ENCODE measurements at places on chromosomes 11 and 22. TPM values are rescaled to one million over a fixed set of nuclear protein-coding genes. Genes with fewer than 3 reads are reported as not detected.

- no peaks in the 10 kb centered on the region for H3K36me3 ChIP-seq
- DNase-seq: no peak
- H3K27ac ChIP-seq: no peak overlapping the region
Measured at GRCh38 chr11:133015457-133015856, 516.8 kb downstream of the OPCML start.

The DEFB131B gene
- not detected for total RNA-seq

DNA sequence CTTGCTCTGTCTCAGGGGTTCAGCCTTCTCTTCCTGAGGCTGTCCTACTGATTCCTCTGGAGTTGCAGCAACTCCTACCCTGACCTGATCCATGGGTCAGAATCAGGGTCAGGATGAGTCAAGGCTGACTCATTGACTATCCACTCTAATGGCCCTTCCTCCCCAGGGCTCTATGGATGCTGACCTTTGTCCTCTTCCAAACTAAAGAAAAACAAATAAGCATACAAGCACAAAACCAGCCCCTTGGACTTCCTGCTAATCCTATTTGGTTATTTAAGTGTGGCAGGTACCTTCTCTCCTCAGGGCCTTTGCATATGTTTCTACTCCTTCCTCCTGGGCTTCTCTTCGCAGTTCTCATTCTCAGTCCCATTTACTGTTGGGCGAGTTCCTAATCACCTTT is 204.5 kb upstream of the NAV2 start:
- H3K4me1 ChIP-seq: peaks cover 45% of the 10 kb centered on the region
- no peak overlapping the region for H3K27ac ChIP-seq
- H3K4me3 ChIP-seq: no peak overlapping the region
- no peaks in the 10 kb centered on the region for H3K36me3 ChIP-seq
- peaks cover 10% of the 10 kb centered on the region for H3K27me3 ChIP-seq

The F2 gene
- total RNA-seq: 0.29 TPM

- no peaks in the 10 kb centered on the region for H3K4me1 ChIP-seq
- H3K27ac ChIP-seq: no peak overlapping the region
- no peak for DNase-seq
- H3K27me3 ChIP-seq: no peaks in the 10 kb centered on the region
Measured at GRCh38 chr11:34827228-34827627, 89.0 kb downstream of the APIP start.

GRCh38 chr22:39437791-39438704 is 18.8 kb upstream of the MGAT3 start:
- H3K27me3 ChIP-seq: peaks cover 4% of the 10 kb centered on the region
- no peak overlapping the region for H3K27ac ChIP-seq
- H3K4me1 ChIP-seq: no peaks in the 10 kb centered on the region
- no peaks in the 10 kb centered on the region for H3K36me3 ChIP-seq
- no peak overlapping the region for H3K4me3 ChIP-seq

DNA sequence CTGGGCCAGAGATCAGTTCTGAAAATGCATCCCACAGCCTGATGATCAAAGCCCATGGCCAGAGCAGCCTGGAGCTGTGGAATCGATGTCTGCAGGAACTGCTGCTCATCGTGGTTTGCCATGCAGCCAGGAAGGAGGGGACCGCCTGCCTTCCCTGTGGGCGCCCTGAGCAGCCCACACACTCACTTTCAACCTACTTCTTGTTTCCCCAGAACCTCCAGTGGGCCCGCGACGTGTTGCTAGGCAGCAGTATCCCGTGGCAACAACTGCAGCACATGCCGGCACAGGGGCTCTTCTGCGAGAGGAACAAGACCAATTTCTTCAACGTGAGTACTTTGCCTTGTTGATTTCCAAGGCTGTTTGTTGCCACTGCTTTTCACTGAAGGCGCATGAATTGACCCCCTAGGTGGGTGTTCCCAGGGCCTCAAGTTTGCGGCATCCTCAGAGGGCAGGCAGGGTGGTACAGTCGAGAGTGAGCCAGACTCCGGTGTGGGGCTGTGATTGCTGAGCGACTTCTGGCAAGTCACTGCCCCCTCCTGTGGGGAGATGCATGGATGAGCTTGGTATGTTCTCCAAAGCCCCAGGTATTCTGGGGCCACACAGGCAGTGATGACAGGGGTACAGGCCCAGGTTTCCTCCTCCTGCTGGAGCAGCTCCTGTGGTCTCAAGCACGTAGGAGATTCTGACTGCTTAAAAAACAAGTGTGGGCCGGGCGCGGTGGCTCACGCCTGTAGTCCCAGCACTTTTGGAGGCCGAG is 47.0 kb upstream of the SUSD2 start:
- no peak overlapping the region for H3K27ac ChIP-seq
- peak; percentile 62 for DNase-seq
- H3K4me3 ChIP-seq: no peak overlapping the region

The FAM180B gene
- total RNA-seq: not detected

The SLC17A6 gene
- 170 TPM for total RNA-seq

The C11orf87 gene
- 0.27 TPM for total RNA-seq

DNA sequence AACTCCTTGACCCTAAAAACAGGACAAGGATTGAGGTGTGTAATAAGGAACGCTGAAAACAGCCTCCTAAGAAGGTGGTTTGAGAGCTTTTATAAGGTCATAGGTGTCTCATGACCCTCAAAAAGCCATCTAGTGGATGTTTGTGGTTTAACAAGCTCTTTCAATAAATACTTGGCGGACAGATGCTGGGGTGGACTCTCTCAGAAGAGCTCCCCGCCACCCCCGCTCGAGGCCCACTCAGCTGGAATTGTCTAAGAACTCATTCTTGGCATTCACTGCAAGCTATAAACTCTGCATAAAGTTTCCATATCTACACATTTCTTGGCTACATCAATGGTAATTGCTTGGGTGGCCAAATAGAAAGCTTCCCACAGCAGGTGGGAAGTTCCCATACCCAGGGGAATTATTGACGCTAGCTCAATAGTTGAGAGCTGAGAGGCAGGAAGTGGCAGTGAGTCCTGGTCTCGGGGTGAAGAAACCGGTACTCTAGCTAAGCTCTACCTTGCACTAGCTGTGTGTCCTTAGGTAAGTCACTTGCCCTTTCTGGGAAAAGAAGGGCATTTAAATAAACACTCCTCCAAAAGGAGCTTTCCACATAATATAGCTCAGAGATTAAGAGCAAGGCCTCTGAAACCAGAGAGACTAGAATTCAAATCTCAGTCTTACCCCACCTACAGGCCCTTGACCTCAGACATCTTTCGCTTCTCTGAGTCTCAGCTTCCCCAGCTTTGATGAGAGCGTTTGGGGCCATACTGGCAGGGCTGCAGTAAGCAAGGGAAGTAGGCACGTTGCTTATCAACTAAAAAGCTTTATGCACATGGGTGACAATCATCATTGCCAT is 6.4 kb downstream of the MS4A15 start:
- DNase-seq: no peak
- H3K36me3 ChIP-seq: no peaks in the 10 kb centered on the region
- H3K27me3 ChIP-seq: peaks cover 3% of the 10 kb centered on the region
- no peak overlapping the region for H3K27ac ChIP-seq
- H3K4me1 ChIP-seq: no peaks in the 10 kb centered on the region

GRCh38 chr22:26234296-26234695 is 65.0 kb downstream of the SEZ6L start:
- H3K27me3 ChIP-seq: peaks cover 5% of the 10 kb centered on the region
- no peak overlapping the region for H3K27ac ChIP-seq
- DNase-seq: no peak
- H3K4me1 ChIP-seq: no peaks in the 10 kb centered on the region

DNA sequence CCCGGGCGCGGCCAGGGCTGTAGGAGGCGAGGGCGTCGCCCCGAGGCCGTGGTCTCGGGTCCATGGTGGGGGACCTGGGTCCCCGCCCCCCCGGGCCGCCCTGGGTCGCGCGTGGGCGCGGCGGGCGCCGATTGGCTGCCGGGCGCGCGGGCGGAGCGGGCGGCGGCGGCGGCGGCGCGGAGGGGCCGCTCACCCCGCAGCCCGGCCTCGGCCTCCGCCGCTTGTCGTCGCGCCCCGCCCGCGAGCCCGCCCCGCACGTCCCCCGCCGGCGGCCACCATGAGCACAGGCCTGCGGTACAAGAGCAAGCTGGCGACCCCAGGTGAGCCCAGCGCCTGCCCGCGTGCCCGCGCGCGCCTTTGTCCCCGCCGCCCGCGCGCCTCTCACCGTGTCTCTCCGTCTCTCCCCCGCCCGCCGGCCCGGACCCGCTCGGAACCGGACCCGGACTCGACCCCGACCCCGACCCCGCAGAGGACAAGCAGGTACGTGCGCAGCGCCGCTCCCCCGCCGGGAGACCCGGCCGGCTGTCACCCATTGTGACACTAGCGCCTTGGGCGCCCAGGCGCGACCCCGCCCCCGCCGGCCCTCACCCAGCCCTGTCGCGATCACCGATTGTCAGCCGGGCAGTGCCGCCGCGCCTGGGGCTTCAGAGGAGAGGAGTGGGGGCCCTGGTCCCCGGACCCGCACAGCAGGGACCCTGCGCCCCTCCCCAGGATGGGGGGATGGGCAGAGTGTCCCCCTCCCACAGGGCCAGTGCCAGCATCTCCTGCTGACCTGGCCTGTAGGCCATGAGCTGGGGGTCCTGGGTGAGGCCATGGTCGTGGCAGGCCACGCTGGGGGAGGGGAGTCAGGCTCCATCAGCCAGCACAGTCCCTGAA is at the start of gene SEPTIN5:
TSS of gene SEPTIN5 (plus strand) at position 192 of the 876 bp plus-strand sequence. CDS start at position 278, 86 bp downstream.
- peaks cover 20% of the 10 kb centered on the region for H3K27me3 ChIP-seq
- H3K27ac ChIP-seq: peak within 1 kb of the TSS; percentile 59
- no peaks in the 10 kb centered on the region for H3K36me3 ChIP-seq
- H3K4me1 ChIP-seq: peaks cover 7% of the 10 kb centered on the region
- peak within 1 kb of the TSS; percentile 76 for H3K4me3 ChIP-seq
- DNase-seq: peak; percentile 66

The INCENP gene
- total RNA-seq: 48.0 TPM

- peaks cover 11% of the 10 kb centered on the region for H3K4me1 ChIP-seq
- peak within 1 kb of the TSS; percentile 96 for H3K4me3 ChIP-seq
- peaks cover 18% of the 10 kb centered on the region for H3K36me3 ChIP-seq
- DNase-seq: peak; percentile 80
- H3K27me3 ChIP-seq: peaks cover 10% of the 10 kb centered on the region
- no peak within 1 kb of the TSS for H3K27ac ChIP-seq
Measured at GRCh38 chr11:134331354-134332188, at the start of gene GLB1L2. TSS of gene GLB1L2 (plus strand) at chr11:134331988. CDS start at chr11:134332062, 74 bp downstream.

- H3K4me1 ChIP-seq: peaks cover 22% of the 10 kb centered on the region
- no peaks in the 10 kb centered on the region for H3K36me3 ChIP-seq
- H3K27ac ChIP-seq: peak overlapping the region; percentile 66
- H3K4me3 ChIP-seq: peak overlapping the region; percentile 25
- no peak for DNase-seq
- peaks cover 3% of the 10 kb centered on the region for H3K27me3 ChIP-seq
Measured at GRCh38 chr11:64062185-64063039, 26.7 kb downstream of the FLRT1 start.

GRCh38 chr11:66450560-66450959 is 11.9 kb upstream of the MRPL11 start:
- H3K4me1 ChIP-seq: peaks cover 8% of the 10 kb centered on the region
- no peak overlapping the region for H3K27ac ChIP-seq
- no peak overlapping the region for H3K4me3 ChIP-seq

The NAALADL1 gene
- total RNA-seq: 1.6 TPM

The RTN4R gene
- total RNA-seq: 38.3 TPM

DNA sequence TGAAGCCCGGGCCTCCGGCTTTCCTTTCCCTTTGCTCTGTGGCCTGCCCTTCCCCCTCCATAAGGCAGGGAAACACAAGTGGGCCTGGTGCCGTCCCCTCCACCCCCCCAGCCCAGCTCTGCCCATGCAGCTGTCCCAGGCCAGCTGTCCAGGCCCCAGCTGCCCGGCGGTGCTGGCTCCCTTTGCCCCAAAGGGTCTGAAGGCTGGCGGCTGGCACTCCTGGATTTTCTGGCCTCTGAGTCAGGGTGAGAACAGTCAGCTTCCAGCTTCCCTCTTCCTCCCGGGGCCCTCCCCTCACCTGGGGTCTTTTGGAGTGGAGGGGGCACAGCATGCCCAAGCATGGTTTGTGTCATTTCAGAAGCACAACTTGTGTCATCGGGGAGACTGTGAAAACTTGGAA is 27.8 kb downstream of the CD82 start:
- H3K36me3 ChIP-seq: no peaks in the 10 kb centered on the region
- peaks cover 40% of the 10 kb centered on the region for H3K4me1 ChIP-seq
- no peak overlapping the region for H3K27ac ChIP-seq
- DNase-seq: no peak
- peaks cover 4% of the 10 kb centered on the region for H3K27me3 ChIP-seq
- H3K4me3 ChIP-seq: peak overlapping the region; percentile 46

DNA sequence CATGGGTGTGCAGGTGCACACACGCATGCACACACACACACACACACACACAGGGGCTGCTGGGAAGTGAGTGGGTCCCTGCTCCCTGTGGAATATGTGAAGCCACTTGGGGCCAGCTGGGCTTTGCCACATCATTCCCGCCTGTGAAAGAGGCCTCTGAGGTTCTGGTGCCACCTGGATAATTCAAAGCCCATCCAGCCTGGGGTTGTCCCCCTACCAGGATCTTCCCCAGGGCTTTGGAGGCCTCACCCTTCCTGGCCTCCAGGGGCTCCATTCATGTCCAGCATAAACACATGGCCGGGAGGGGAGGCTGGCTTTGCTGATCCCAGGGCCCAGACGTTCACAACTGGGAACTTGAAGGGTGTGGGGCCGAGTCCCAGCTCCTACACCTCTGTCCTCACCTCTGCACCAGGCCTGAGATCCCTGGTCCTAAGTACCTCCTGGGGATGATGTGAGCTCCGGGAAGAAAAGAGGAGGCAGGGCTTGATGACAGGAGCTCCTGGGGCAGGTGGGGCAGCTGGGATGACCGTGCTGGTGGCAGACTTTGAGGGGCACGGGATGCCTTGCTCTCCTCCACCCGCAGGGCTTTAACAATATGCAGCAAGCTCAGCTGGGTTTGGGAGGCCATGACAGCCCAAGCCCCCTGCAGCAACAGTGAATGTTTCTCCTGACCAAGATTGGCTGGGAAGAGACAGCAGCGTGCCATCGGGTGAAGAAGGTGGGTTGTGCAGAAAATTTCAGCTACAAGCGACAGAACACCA is 14.2 kb downstream of the LINC01488 start:
- no peak overlapping the region for H3K27ac ChIP-seq
- H3K36me3 ChIP-seq: peaks cover 5% of the 10 kb centered on the region
- peaks cover 2% of the 10 kb centered on the region for H3K27me3 ChIP-seq
- H3K4me1 ChIP-seq: peaks cover 1% of the 10 kb centered on the region
- no peak overlapping the region for H3K4me3 ChIP-seq

DNA sequence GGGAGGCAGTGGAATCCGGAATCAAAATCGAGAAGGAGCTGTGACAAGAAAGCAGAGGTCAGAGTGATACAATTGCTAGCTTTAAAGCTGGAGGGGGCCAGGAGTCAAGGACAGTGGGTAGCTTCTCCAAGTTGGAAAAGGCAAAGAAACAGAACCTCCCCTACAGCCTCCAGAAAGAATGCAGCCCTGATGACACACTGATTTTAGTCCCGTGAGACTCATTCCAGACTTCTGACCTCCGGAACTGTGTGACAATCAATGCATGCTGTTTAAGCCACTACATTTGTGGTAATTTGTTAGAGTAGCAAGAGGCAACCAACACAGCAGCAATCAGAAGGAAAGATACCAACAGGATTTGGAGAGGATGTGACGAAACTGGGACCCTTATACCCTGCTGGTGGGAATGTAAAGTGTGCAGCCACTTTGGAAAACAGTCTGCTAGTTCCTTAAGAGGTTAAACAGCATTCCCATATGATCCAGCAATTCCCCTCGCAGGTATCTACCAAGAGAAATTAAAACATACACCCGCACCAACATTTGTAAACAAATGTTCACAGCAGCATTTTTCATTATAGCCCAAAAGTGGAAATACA is 66.7 kb downstream of the DSCAML1 start:
- no peak for DNase-seq
- H3K4me3 ChIP-seq: no peak overlapping the region
- peaks cover 4% of the 10 kb centered on the region for H3K4me1 ChIP-seq
- H3K27me3 ChIP-seq: peaks cover 5% of the 10 kb centered on the region
- no peaks in the 10 kb centered on the region for H3K36me3 ChIP-seq
- no peak overlapping the region for H3K27ac ChIP-seq

The OR8G5 gene
- total RNA-seq: not detected
